Naive B cell (primary cell): ENCODE measurements at places on chromosomes 1 and 21. TPM values are rescaled to one million over a fixed set of nuclear protein-coding genes. Genes with fewer than 3 reads are reported as not detected.
A peak's percentile ranks its signal among the peaks of the same experiment; 100 is the strongest.

- no peak for DNase-seq
- H3K27me3 ChIP-seq = no peaks in the 10 kb centered on the region
- H3K4me1 ChIP-seq = no peaks in the 10 kb centered on the region
- H3K27ac ChIP-seq = no peak overlapping the region
- no peak overlapping the region for H3K4me3 ChIP-seq
Measured at GRCh38 chr1:193408782-193409293, 222.4 kb upstream of the B3GALT2 start.

GRCh38 chr1:83997631-83998030, 1.3 kb downstream of the TTLL7 start:
- peaks cover 14% of the 10 kb centered on the region for H3K4me1 ChIP-seq
- DNase-seq = no peak
- no peak overlapping the region for H3K27ac ChIP-seq
- H3K4me3 ChIP-seq = no peak overlapping the region

DNA sequence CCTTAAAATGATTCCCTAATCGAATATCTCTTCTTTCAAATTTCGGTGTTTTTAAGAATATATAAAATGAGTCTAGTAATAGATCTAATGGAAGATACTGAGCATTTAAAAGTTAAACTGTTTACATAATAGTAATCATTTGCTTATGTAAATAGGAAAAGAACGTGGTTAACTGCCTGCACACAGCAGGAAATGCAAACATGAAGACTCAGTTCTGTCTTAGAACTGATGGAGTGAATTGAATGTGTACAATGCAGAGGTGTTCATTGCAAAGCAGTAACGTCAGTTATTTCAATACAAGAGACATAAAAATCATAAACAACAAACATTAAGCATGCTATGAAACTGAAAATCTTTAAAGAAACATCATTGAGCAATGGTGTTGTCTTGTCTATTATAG, 359.4 kb upstream of the ADAMTS5 start:
- no peaks in the 10 kb centered on the region for H3K27me3 ChIP-seq
- H3K4me3 ChIP-seq = no peak overlapping the region
- no peak overlapping the region for H3K27ac ChIP-seq
- no peaks in the 10 kb centered on the region for H3K36me3 ChIP-seq
- no peak for DNase-seq

The CD34 gene
- polyA plus RNA-seq = not detected

The AMY1C gene
- not detected for polyA plus RNA-seq

GRCh38 chr1:160376525-160377131, 9.8 kb downstream of the NHLH1 start:
- H3K27me3 ChIP-seq = no peaks in the 10 kb centered on the region
- peaks cover 24% of the 10 kb centered on the region for H3K4me1 ChIP-seq
- no peaks in the 10 kb centered on the region for H3K36me3 ChIP-seq
- DNase-seq = peak; percentile 47
- H3K4me3 ChIP-seq = no peak overlapping the region
- peak overlapping the region; percentile 22 for H3K27ac ChIP-seq

The KCND3 gene
- 0.03 TPM for polyA plus RNA-seq

The TESK2 gene
- 12.7 TPM for polyA plus RNA-seq

DNA sequence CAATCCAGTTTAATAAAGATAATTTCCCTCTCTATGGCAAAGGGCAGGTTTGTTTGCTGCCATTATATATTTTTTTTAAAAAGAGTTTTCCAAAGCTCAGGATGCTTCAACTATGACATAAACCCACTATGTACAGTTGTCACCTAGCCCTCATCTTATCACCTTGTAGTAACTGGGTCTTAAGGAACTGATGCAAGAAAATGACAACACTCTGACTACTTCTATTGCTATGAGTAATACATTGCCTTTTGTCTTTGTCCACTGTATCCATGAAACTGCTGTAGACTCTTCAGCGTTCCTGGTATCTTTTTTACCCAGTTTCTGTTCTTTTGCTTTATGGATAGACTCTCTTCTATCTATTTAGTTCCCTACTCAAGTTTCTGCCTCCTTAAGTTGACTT, 586.5 kb downstream of the NEGR1 start:
- H3K36me3 ChIP-seq = no peaks in the 10 kb centered on the region
- H3K27ac ChIP-seq = no peak overlapping the region
- no peaks in the 10 kb centered on the region for H3K27me3 ChIP-seq
- DNase-seq = no peak
- H3K4me3 ChIP-seq = no peak overlapping the region
- no peaks in the 10 kb centered on the region for H3K4me1 ChIP-seq

DNA sequence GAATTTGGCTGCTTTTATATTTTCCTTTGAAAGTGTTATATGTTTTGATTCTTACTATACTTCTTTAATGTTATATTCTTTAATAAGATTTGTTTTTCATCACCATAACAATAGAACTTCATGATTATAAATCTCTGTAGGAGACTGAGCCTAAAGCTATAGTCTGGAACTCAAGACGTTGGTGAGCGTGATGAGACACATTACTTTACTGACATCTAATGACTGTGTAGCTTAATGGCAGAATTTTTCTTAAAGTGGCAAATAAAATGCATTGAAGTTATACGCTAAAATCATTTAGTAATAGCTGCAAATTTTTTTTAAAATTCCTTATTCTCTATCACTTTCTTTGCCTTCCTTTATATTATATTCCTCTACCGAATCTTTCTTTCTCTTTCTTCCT, 56.1 kb upstream of the HAO2 start:
- no peaks in the 10 kb centered on the region for H3K36me3 ChIP-seq
- H3K27me3 ChIP-seq = peaks cover 30% of the 10 kb centered on the region
- no peak for DNase-seq
- H3K4me1 ChIP-seq = no peaks in the 10 kb centered on the region
- H3K4me3 ChIP-seq = no peak overlapping the region
- no peak overlapping the region for H3K27ac ChIP-seq

The ARHGEF10L gene
- polyA plus RNA-seq = not detected

GRCh38 chr21:25939396-25939761, 204.6 kb downstream of the GABPA start:
- DNase-seq = no peak
- H3K4me3 ChIP-seq = no peak overlapping the region
- H3K27me3 ChIP-seq = no peaks in the 10 kb centered on the region
- no peak overlapping the region for H3K27ac ChIP-seq
- peaks cover 3% of the 10 kb centered on the region for H3K36me3 ChIP-seq
- H3K4me1 ChIP-seq = peaks cover 13% of the 10 kb centered on the region

DNA sequence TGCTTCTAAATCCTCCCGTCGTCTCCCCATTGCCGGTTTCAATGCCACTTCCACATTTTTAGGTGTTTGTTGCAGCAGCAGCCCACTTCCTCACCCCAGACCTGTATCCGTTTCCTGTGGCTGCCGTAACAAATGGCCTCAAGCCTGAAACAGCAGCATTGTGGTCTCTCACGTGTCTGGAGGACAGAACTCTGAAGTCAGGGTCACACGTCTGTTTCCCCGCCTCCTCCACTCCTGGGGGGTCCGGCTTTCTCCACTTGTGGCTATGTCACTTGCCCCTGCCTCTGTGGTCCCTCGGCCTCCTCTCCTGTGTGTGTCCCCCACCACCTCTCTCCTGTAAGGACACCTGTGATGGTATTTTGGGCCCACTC, 21.8 kb downstream of the TRPM2 start:
- peak overlapping the region; percentile 29 for H3K4me3 ChIP-seq
- DNase-seq = peak; percentile 67
- H3K36me3 ChIP-seq = peaks cover 7% of the 10 kb centered on the region
- H3K4me1 ChIP-seq = peaks cover 30% of the 10 kb centered on the region

DNA sequence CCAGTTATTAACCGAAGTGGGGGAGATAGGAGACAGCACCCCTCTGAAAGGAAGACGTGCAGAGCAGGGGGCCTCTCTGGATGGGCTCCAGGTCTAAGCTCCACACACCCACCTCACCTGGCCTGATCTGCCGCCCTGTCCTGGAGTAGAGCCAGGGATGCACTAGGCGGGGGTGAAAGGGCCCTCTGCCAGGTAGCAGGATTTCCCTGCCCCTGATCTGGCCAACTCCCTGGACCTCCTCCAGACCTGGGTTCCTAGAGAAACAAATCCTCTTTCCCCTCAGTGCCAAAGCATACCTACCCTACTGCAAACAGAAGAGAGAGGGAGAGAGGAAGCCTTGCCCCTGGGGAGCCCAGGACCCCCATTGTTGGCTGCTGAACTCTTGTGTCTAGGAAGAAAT, 2.0 kb downstream of the CRABP2 start:
- H3K36me3 ChIP-seq = no peaks in the 10 kb centered on the region
- H3K4me1 ChIP-seq = peaks cover 31% of the 10 kb centered on the region
- H3K27me3 ChIP-seq = peaks cover 67% of the 10 kb centered on the region
- no peak for DNase-seq
- no peak overlapping the region for H3K4me3 ChIP-seq
- no peak overlapping the region for H3K27ac ChIP-seq

The KLHDC7A gene
- not detected for polyA plus RNA-seq

The TMEM200B gene
- polyA plus RNA-seq = not detected

The UBXN10 gene
- polyA plus RNA-seq = 0.09 TPM
